ENCODE measurements at places on chromosomes 6 and 20.

DNA sequence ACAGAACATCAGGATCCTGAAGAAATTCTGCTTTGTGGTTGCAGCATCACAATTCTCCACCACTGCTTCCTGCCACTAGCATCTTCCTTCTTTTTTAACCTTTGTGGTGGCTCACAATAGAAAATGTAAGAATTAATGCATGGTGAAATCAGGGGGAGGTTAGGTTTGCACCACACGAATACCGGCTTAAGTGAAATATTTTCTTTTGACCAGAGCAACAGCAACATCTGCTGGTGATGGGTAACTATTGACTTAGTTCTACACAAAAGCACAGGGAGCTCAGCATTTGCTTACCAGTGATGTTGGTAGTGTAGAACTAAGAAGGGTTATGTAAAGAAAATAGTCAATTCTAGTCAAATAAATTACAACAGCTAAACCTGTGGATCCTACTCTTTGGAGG, 280.5 kb downstream of the SYNE1 start:
- DNase-seq = no peak

- DNase-seq = no peak
Measured at GRCh38 chr6:131040866-131041265, 22.2 kb downstream of the EPB41L2 start.

- no peak for DNase-seq
Measured at GRCh38 chr20:61951695-61952533, 113.8 kb downstream of the TAF4 start.

DNA sequence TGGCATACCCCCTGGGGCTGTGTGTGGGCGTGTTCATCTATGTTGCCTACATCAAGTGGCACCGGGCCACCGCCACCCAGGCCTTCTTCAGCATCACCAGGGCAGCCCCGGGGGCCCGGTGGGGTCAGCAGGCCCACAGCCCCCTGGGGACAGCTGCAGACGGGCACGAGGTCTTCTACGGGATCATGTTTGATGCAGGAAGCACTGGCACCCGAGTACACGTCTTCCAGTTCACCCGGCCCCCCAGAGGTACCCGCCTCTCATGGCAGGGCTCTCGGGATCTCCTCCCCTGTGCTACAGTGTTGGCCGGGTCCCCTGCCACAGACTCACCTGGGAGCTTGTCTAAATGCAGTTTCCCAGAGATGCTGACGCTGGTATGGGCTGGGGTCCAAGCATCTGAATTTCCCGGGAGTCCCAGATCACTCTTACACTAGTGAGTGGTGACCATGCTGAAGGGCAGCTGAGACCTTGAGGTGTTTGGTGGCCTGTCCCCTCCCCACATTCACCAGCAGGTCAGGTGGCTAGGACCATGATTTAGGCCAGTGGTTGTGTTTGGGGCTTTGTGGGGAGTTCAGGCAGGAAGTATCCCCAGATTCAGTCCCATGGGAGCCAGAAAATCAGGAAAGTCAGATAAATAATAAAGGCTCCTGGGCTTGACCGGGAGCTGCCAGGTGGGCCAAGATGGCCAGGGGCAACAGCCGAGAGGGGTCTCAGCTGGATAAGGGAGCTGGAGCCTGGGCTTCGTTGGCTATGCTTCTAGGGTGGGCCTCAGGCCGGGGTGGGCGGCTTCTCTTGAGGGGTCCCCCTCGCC, 11.8 kb downstream of the ENTPD6 start:
- DNase-seq = peak; percentile 62

DNA sequence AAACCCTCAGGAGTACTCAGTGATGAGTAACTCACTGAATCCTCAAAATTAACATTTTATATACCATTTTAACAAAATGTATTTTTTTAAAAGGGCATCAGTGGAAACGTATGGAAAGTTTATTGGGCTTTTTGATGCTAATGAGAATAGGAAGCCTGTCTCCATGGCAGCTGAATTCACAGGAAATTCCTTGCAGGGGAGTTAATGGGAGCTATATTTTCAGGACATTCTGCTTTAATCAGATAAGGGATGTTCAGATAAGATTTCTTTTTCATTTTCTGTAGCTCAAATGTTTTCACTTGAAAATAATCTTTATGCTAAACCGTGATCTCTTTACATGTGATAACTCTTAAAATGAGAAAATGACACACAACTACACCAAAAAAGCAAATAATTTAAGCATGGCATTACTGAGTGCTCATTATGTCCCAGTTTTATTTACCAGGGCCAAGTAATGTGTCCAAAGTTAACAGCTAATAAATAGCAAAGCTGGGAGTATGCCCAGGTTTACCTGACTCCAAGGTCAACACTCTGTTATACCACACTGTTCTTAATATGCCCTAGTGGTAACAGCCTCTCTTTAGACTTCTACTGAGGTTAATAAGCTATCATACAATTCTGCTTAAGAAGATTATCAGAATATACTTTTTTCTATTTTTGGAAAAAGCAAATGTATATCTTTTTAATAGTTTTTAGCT, 348.1 kb downstream of the GRIK2 start:
- no peak for DNase-seq

GRCh38 chr6:158047127-158047518, 65.5 kb downstream of the SYNJ2 start:
- no peak for DNase-seq

DNA sequence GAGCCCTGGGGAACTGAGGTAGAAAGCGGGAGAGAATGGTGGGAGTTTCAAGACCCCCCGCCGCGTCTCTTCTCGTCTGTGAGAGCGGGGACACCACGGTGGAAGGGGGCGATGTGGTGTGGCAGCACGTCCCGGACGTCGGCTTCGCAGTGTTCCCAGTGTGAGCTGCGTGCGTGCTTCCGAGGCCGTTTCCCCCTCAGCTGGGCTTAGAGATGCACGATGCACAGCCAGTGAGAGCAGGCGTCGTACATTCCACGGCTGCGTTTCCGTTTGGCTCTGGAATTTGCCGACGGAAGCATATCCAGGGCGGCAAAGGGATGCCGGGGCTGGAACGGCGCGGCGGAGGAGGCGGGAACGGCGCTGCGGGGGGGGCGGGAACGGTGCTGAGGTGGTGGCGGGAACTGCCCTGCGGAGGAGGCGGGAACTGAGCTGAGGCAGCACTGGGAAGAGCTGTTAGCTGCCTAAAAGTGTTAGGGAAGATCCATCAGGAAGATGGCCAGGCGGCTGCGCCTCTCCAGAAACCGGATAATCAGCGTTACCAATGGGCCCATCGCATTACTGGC, 37.7 kb downstream of the KIF25 start:
- DNase-seq = peak; percentile 89

GRCh38 chr20:50242863-50243609, 52.4 kb downstream of the CEBPB start:
- no peak for DNase-seq

DNA sequence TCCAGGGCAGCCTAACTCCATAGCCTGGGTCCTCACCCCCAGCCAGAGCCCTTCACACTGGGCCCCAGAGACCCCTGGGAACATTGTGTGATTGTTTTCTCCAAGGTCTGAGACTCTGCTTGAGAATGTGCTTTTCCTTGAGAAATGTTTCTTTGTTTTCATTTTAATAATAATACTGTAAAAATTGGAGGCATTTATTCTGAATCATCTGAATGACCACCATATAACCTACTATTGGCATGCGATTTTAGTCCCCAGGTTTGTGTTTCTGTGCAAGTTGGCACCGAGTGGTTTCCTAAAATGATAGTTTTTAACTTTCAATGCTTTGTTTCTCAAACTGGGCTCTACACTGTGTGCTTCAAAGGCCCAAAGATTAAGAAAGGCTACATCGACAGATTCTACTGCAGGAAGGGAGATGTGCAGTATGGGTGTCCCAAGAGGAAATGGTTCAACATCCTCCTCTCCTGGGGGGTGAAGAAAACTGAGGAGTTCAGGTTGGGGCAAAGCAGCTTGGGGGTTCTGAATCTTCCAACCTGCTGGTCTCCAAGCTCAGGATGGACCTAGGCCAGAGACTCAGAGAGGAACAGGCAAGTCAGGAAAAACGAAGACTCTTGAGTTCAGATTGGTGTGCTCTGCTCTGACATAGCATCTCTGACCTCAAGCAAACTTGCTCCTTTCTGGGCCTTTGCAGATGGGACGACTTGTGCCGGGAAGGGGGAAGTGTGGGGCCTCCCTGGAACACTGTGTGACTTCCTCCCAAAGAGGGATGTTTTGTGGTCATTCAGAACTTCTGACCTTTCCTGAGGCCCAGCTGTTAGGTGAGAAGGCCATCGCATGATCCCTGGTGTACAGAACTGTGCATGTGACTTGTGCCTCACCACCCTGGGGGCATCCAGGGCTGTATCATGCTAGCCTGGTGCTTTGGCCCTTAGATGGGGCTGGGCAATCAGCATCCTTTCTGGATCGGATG, 31.0 kb downstream of the DAAM2 start:
- DNase-seq = peak; percentile 48
